Activated CD4-positive, alpha-beta T cell treated with anti-CD3 and anti-CD28 coated beads, Interleukin-2, amount 10 ng/mL, durations not matched to agents 7 days and 5 days (primary cell): ENCODE measurements at places on chromosomes 11 and 22.

DNA sequence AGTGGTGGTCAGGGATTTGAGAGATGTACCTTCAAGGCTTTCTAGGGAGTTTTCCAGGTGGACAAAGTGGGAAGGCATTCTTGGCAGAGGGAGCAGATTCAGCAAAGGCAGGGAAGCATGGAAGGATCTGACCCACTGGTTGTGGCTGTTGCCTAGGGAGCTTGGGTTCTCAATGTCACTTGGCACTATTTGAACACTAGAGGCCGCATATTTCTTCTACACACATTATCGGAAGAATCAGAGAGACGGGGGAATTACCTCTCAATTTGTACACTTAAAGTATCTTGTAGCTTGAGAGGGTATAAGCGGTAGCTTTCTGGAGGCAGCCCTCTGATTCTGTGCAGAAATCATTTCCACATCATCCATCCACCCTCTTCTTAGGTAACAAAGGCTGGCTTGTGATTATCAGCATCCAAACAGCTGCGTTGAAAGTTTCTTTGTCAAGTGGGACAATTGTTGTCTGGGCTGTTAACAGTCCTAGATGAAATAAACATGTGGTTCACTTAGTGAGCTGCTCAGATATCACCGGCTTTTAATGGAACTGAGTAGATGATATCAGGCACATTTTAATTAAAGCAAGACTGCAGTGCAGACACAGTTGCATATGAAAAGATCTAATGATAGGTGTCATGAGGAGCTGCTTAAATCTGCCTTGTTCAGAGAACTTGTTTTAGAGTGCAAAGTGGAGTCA, 2.6 kb downstream of the NELL1 start:
- no peak for DNase-seq

- no peak for DNase-seq
Observed at GRCh38 chr11:10758957-10759356, 7.9 kb downstream of the CTR9 start.

GRCh38 chr11:61378713-61379313, 13.6 kb upstream of the TMEM216 start:
- no peak for DNase-seq

- no peak for DNase-seq
Observed at GRCh38 chr11:46141597-46141996, 20.3 kb upstream of the PHF21A start.

- DNase-seq: no peak
Observed at GRCh38 chr22:45344334-45344733, 34.6 kb downstream of the FAM118A start.

GRCh38 chr11:67111261-67111660, 7.8 kb upstream of the KDM2A start:
- DNase-seq: no peak

DNA sequence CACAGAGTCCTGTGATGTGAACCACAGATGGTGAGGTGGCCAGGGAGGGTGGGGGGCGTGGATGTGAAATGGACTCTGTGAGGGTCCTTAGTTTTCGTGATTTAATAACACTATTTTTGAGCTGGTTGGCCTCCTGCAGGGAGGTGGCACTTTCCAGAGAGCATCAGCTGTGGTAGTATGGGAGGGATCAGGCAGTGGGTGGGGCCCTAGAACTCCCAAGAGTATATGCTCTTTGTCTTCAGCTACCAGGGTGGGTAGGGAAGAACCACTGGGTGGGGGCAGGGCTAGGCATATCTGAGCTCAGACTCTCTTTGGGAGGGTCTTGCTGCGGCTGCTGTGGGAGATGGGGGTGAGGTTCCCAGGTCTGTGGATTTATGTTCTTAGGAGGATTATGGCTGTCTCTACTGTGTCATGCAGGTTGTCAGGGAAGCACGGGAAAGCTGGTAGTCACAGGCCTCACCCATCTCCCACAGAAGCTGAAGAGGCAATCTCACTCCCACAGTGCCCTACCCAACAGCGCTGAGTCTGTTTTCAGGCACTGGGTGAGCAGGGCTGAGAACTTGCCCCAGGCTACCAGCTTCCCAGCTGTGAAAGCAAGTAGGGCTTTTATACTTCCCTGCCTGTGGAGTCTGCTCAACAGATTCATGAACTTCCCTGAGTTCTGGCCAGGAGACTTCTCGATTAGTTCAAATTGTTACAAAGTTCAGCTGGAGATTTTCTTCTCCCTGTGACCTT, 47.9 kb upstream of the SNX19 start:
- no peak for DNase-seq

DNA sequence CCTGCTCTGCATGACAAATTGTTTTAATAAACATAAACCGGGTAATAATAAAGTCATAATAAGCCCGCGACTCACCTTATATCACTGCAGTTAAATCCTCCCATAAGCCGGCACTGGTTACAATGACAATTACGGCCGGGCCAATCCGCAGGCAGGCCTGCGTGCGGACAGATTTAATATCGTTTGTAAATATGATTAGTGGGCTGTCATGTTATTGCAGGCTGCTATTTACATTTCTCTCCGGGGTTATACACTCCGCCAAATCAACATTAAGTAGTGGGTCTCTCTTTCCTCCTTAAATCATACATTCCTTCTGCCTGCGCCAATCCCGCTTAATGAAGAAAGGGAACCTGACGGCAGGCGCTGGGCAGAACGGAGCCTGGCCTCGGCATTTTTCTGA, 51.8 kb upstream of the LMO1 start:
- no peak for DNase-seq

DNA sequence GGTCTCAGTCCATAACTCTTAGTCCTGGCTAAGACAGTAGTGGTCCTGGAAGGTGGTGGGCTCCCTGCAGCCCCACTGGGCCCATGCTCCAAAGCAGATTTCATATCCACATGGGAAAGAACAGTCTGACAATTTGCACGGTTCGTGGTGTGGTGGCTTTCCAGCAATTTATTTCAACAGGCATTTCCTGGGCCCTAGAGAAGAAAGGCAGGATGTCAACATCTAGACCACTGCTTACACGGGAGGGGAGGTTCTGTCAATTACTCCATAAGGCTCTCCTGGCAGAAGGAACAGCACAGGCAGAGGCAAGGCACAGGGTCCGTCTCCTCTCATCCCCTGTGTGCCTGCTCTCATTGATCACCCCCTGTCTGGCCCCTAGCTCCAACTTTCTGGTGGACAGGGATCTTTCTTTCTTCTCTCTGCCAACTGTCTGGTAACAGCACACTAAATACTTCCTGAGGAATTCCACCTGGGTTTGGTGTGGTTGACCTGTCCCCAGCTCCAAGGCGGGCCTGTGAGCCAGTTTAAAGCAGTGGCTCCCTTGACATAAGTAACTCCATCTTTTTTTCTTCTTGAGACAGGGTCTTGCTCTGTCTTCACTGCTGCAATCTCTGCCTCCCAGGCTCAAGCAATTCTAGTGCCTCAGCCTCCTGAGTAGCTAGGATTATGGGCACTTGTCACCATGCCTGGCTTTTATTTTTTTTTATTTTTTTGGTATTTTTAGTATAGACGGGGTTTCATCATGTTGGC, 5.1 kb upstream of the A4GALT start:
- no peak for DNase-seq

GRCh38 chr11:36354221-36355003, 58.3 kb downstream of the PRR5L start:
- no peak for DNase-seq

DNA sequence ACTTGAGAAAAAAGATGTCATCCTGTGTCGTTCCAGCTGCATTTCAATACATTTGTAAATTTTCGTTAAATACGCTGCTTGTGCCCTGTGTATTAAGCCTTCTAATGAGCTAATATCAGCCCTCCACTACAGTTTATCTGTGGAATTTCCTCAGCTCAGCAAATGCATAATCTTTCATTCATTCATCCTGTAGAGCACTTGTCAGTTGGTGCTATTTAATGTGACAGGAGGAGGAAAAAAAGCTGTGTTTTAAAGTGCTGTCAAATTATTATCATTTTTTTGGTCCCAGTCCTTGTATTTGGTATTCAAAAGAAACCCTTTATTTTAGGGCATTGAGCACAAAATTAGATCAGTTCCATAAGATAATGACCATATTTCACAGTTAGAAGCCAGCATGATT, 184.7 kb downstream of the FAT3 start:
- DNase-seq: no peak

GRCh38 chr11:111788464-111788863, 22.3 kb upstream of the PPP2R1B start:
- no peak for DNase-seq

DNA sequence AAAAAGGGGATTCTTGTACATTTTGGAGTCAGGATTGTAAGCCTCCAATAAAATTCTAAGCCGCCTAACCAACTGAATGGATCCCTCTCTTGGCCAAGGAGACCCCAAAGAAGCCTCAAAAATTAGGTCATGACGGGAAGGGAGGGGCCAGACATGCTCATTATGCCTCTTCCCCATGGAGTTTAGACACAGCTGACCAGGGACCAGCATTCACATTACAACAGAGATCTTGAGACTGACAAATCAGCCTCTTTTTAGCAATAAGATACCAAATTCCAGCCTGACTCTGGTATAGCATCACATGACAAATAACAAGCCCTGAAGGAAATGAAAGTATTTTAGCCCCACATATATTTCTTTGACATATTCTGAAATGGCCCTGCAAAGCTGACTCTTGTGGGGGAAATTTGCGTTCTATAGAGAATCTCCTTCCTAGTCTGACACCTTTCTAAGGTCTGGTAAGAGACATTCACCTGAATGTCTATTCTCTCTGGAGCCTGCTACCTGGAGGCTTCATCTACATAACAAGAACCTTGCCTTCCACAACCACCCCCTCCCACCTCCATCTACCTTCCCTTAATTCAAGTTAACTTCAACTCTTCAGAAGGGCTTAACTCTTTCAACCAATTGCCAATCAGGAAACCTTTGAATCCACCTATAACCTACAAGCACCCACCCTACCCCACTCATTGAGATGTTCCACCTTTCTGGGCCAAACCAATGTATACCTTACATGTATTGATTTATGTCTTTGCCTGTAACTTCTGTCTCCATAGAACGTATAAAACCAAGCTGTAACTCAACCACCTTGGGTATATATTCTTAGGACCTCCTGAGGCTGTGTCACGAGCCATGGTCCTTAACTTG, 10.3 kb downstream of the GAL start:
- no peak for DNase-seq

DNA sequence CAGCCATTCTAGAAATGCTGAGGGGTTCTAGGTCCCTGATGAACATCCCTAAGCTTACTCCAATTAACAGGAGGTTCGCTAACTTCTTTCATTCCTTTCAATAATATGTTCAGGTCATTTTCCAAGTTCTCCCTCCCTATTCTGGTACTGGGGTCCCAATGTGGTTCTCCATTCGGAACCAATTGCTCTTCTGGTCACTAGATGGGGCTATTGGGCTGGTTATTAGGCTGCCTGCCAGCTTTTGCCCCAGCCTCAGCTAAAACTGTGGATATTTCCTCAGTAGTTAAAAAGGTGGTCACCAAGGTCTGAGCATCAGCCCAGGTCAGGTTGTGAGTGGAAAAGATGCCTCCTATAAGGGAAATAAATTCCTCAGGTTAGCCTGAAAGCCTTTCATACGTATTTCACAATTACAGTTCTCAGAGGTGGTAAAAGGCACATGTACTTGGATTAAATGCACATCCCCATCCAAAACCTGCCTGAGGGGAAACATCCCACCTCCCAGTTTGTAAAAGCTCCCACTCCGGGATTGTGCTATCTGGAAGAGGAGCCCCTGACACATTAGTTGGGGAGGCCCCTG, 161.1 kb upstream of the CCDC179 start:
- no peak for DNase-seq

GRCh38 chr22:46029574-46030200, 52.7 kb upstream of the WNT7B start:
- no peak for DNase-seq

- DNase-seq: no peak
Observed at GRCh38 chr11:117790279-117790678, 6.7 kb downstream of the DSCAML1 start.

DNA sequence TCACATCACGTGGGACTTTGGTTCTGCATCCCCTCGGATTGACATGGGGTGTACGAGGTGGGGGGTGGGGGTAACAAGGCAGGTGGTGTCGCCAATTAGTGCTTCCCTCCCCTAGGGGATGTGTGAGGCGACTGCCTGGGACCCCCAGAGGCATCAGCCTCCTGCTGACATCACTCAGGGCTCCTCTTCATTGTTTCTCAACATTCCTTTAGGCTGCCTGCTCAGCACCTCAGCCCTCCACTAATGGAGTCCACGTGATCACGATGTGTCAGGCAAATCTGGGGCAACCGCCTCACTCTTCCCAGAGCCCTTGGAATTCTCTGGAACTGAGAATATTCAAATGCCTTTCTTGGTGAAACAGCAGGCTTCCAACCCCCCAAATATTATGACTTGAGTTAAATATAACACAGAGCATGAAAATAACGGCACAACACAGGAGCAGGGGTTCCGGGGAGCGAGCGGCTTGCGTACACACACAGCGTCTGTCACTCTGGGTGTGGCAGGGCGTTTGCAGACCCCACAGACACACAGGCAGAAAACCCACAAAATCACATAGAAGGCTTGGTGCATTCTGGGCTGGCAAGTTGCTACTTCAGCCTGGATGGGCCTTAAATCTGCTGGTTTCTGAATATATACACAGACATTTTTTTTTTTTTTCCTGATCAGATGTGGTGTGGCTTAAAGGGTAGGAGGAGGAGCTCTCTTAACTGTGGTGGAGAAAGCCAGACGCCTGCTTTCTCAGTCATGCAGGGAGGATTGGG, 170.1 kb upstream of the CADM1 start:
- no peak for DNase-seq

DNA sequence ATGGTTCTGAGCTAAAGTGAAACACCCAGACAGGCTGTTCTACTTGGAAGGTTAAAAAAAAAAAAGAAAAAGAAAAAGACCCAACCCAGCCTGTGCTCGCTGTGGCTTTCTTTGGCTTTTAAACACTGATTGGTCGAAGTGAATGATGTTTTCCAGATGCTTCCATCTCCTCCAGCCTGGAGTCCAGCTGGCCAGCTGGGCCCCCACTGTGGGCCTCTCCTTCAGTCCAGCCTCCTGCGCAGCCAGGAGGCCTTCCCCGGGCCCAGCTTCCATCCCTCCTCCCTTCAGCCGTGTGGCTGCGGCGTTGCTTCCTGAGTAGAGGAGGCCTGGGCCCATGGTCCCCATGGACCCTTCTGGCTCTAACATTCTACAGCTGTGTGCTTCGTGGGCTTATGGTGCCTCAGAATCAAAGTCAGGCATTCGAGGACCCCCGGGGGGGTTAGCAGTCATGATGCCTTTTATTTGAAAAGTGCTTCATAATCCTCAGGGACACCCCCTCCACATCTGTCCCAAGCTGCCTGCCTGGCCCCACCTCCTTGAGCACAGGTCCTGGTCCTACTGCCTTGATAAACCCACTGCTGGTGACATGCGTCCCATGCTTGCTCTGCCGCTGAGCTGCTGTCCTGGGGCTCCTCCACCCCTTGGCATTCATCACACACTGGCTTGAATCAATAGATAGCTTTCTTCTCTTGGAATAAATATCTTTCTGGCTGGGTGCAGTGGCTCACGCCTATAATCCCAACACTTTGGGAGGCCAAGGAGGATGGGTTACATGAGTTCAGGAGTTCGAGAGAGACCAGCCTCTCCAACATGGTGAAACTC, 42.2 kb upstream of the FBLN1 start:
- no peak for DNase-seq
